NCI-H2227 treated with DMSO at 0.1 percent for 48 hours (cell line): ENCODE measurements at places on chromosomes 7 and 10.

GRCh38 chr7:117489911-117490310 lies 10.1 kb downstream of the CFTR start:
- no peak for DNase-seq

GRCh38 chr7:55449205-55449991 lies 84.3 kb downstream of the LANCL2 start:
- no peak for DNase-seq

DNA sequence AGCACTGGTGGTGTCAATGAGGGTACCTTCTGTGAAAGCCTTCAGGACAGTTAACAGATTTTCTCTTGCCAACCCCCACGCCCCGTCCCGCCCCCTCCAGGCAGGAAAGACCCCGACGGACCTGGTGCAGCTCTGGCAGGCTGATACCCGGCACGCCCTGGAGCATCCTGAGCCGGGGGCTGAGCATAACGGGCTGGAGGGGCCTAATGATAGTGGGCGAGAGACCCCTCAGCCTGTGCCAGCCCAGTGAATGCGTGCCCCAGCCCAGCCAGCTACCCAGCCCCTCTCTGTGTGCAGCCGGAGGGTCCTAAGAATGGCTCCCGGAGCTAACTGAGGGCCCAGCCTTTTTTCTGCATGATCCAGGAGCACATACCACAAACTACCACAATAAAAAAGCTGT lies 713 bp upstream of the HOGA1 start:
- no peak for DNase-seq

- DNase-seq: no peak
Observed at GRCh38 chr7:111390000-111390399, 172.3 kb downstream of the IMMP2L start.

DNA sequence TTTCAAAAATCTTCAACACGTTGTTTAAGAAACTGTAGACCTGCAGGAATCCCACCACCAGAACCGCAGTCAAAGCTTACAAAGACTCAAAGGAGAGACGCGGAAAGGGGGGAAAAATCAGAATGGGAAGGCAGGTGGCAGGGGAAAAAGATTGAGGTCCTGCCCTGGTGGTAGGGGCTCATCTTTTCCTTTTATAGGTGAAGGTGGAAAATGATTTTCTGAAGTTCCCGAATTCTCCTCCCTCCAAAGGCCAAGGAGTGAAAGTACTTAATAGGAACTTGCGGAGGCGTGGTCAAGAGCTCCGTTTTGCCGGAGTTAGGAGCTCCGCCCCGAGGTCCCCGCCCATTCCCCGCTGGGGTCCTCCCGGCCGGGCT lies 724 bp downstream of the BBIP1 start:
- DNase-seq: peak; percentile 68

DNA sequence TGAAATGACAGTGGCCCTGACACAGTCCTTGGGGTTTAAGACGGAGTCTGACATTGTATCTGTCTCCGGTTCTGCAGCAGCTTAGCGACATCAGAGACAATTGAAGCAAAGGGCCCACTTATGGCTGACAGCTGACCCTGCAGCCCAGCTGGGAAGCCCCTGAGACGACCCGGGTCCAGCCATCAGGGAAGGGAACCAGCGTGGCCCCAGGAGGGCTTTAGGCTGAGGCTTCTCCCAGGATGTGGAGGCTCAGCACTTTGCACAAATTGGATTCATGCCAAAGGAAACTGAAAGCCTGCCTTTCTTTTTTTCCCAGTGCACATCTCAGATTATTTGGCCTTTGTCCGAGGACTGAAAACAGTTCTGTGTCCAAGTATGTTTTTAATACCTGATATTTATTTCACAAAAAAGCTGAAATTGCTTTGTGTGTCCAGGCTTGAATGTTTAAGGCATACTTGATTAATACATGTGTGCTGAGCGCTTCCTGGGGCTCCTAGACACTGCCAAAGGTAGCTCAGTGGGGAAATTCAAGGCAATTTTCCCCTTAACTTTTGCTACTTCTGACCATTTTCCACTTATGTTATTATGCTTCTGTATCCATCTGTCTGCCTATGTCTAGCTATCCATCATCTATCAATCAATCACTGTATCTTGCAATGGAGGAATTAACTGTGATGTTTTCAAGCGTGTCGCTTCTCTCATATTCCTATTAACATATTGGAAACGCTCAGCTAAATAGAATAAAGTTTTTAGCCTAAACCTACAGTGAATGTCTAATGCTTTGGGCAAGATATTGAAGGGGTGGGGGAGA lies 34.8 kb downstream of the KLF6 start:
- DNase-seq: peak; percentile 16

DNA sequence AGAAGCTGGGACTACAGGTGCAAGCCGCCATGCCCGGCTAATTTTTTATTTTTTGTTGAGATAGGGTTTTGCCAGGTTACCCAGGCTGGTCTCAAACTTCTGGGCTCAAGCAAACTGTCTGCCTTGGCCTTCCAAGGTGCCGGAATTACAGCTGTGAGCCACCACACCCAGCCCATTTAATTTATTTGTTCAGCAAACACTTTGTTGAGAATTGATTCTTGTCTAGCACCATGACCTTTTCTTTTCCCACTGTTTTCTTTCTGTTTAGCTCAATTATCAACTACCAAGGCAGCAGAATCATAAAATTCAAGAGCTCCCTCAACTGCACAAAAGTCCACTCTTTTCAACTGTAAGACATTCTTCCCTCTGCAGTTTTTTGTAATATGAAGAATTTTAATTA lies 47.8 kb upstream of the PARD3 start:
- DNase-seq: peak; percentile 39

GRCh38 chr7:80634505-80634904 lies 3.9 kb upstream of the CD36 start:
- no peak for DNase-seq

DNA sequence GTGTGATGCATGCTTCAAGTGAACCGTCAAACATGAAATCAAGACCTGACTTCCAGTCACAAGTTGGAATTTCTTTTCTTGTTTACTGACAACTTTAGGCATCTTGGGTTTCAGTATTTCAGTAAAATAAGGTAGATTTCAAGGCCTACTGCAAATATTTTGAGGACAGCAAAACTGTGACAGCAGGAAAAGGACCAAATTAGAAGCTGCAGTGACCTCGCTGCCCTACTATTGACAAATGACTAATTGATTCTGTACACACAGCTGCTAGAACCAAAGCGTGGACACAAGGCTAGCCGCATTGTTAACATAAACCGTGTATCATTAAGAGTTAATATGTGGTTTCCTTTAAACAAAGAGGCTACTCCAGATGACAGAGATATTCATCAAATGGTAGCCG lies 105.7 kb upstream of the SEC61G start:
- DNase-seq: no peak

DNA sequence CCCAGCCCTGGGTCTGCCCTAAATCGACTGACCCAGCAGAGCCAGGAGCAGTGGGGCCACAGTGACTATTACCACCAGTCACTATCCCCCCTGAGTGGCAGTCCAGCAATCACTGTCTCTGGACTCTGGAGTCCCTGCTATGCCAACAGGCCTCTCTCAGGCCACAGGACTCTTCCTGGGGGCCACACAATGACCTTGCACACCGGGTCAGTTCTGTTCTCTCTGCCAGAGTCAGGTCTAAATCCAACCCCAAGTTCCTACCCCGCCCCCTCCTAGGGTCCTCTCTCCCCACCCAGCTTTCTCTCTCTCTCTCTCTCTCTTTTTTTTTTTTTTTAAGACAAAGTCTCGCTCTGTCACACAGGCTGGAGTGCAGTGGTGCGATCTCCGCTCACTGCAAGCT lies 21.6 kb downstream of the GRID2IP start:
- DNase-seq: no peak

DNA sequence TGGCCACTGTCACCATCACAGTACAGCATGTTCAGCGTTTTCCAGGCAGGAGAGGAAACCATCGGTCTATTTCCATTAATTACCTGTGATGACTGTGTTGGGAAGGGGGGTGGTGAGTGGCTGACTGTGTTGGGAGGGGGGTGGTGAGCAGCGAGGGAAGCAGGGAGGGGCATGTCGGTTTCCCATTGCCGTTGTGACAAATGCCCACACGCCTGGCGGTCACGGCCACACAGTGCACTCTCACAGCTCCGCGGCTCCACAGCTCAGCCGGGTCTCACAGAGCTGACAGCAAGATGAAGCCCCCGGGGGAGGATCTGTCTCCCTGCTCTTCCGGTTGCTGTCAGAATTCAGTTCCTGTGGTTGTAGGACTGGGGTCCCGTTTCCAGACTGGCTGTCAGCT lies 39.0 kb downstream of the AP5Z1 start:
- no peak for DNase-seq

DNA sequence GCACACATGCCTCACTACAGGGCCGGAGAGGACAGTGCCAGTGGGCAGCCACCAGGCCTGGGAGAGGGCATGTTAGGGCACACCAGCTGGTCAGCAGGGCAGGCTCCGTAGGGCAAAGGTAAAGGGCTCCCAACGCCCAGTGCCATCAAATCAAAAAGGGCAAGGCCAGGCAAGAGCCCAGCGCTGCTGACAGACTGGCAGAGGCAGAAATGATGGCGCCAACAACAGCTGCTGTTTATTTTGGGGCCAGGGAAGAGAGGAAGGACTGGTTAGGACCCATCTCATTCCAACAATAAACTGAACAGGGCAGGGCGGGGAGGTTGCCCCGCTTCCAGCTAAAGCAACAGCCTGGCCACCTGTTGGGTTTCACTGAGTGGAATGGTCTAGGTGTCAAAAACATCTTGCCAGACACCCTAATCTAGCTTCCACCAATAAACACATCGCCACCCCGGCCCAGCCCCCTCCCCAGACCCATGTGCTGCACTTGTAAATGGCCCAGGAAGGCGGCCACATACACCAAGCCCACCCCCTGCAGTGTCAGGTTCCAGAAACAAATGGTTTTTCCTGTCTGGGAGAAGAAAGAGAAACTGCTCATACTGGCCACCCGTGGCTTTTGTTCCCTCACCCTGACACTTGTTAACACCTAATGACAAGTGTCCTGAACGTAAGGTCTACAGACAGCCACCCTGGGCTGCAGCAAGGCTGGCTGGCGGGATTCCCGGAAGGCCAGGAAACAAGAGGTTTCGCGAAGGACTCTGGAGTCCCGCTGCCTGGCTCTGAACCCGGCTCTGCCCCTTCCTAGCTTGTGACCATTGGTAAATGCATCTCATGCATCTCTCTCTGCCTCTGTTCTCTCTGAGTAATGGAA lies 15.3 kb downstream of the SH3PXD2A start:
- DNase-seq: no peak

GRCh38 chr7:1362301-1362700 lies 97.0 kb downstream of the MICALL2 start:
- DNase-seq: no peak

GRCh38 chr7:158068853-158069252 lies 518.8 kb downstream of the PTPRN2 start:
- DNase-seq: no peak

GRCh38 chr10:129193148-129193547 lies 273.9 kb upstream of the MGMT start:
- no peak for DNase-seq

DNA sequence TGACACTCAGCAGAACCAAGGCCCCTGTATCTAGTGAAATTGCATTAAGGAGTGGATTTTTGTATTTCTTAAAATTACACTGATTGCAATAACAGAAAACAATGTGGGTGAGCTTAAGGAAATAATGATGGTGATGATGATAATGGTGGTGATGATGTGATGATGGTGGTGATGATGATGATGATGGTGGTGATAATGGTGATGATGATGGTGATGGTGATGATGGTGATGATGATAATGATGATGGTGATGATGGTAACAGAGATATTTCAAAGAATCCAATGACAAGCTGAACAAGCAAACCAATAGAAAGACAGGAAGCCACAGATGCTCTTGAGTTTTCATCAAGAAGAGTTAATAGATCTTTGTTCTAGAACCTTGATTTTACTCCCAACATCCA lies 630.7 kb upstream of the AUTS2 start:
- DNase-seq: no peak

GRCh38 chr7:45944058-45944457 lies 23.0 kb upstream of the IGFBP3 start:
- DNase-seq: no peak

- DNase-seq: no peak
Observed at GRCh38 chr10:128938558-128938957, 528.5 kb upstream of the MGMT start.

DNA sequence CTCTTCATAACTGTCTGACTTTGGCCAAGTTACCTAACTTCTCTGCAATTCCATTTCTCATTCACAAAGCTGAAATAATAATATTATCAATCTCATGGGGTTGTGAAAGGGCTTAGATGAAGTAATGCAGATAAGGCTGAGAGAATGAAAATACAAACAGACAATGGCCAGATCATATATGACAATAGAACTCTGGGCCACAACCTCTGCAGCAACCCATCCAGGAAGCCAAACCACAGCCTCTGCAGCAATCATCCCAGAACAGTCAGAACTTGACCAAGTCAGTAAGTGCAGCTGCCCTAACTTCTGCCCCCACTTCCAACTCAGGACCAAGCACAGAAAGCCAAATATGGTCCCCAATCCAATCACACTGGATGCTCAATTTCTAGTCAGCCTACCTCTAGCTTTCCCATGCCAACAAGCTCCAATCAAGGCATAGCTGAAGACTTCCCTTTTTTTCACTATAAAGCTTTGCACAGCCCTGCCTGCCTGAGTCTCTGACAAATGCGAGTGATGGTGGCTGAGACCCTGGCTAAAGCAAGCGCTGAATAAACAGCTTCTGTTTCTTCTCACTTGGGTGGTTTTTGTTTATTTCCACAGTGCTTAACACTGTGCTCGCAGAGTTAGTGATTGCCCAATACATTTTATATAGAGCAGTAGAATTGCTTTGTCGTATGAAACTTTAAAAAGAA lies 34.8 kb upstream of the TNPO3 start:
- no peak for DNase-seq

DNA sequence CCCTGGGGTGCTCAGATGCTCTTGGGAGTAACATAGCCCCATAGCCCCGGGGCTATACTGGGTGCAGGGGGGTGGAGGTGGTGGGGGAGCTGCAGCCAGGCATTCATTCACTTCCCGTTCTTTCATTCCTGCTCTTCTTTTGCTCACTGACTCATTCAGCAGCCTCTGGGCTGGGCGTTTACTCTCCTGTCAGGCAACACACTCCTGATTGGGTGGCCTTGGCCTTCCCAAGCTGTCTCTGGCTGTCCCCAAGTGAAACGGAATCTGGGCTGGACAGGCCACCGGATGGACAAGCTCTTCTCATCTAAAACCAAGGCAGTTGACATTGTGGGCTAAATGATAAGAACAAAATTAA lies 34.6 kb downstream of the CHST3 start:
- no peak for DNase-seq

DNA sequence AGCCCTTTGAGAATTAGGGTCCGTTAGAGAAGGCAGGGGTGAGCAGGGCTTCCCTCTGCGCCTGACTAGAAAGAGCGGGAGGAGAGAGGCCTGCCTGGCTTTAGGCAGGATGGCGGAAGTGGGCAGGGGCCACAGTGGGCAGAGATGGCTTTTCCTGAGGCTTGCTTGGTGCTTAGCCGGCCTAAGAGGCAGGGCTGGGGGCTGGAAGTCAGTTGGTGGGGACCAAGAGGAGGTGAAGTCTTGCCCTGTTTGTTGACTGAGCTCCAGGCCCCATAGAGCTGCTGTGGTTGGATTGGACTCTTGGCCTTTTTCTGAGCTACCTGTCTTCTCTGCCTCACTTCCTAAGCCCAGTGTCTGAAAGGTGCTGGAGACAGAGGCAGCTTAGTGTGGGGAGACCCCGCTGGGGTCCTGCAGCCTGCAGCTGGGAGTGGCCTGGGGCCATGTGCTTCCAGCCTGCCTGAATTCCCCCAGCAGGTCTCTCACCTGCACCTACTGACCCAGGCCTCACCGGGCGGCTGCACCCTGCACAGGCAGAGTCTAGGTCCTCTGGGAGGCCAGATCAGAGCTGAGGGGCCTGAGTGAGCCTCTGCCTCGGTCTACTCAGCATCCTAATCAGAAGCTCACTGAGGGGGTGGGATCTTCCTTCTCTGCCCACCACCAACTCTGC lies 4.8 kb downstream of the FAM241B start:
- no peak for DNase-seq
